H4 (cell line): ENCODE measurements at places on chromosomes 12 and 14.

DNA sequence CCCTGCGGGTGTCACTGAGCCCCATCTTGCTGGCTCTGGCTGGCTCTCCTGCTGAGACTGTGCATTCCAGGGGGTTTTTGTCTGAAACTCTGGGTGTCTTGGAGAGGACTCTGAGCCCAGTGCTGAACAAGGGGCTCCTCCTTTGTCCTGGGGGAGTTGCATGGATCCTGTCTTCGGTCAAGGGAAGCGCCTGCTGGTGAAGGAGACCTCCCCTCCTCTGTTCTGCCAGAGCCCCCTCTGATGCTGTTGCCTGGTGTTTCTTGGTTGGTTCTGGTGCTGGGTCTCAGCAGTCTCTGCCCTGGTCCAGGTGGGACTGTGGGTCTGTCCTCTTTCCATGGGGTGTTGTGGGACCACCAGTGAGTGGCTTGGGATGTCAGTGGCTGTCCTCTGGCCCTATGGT is 380.9 kb downstream of the TMEM121 start:
- DNase-seq, result no peak

DNA sequence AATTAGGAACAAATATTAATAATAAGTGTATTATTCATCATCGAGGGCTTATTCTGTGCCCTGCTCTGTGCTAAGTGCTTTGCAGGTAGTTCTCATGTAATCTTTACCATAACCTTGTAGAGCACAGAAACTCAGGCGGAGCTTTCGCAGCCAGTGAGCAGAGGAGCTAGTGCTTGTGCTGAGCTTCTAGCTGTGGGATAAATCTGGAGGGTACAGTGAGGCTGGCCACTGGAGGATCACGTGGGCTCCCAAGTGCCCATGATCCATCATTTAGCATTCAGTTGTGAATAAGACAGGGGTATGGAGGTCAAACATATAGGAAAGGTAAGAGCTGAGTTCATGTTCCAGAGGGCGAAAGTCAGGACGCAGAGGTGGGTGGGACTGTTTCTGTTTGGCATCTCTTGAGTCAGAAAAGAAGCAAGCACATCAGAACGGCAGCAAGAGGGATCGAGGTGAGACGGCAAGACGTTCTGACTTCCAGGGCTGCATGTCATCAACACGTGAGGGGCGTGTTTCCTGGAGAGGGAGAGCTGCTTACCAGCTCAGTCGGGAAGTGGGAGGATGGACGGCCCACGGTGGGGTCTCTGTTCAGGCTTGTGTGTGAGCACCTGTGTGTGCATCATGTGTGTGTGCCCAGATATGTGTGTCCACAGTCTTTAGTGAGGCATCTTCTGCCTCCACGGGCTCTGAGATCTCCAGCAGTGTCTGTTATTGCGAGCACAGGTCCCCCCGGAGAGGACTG is 16.8 kb upstream of the KRT80 start:
- no peak for DNase-seq

- DNase-seq, result no peak
Observed at GRCh38 chr12:113422886-113423669, 898 bp downstream of the SDSL start.

GRCh38 chr14:95248432-95248831 is 71.3 kb downstream of the CLMN start:
- no peak for DNase-seq

DNA sequence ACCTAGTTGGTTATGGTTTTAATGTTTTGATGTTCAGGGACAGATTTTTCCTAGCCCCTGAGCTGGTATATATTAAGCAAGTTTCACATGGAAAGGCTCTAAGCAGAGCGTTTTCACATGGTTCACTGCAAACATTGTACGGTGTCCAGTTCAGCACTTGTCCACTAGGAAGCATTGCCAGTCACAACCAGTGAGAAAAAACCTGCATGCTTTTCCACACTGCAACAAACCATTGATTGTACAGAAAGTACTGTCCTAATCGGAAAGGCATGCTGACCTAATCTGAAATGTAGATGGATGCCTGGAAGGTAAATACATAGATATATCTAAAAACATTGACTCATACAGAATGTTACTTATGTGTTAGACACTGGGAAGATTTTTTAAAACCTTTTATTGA is 25.0 kb upstream of the NPAS3 start:
- no peak for DNase-seq

DNA sequence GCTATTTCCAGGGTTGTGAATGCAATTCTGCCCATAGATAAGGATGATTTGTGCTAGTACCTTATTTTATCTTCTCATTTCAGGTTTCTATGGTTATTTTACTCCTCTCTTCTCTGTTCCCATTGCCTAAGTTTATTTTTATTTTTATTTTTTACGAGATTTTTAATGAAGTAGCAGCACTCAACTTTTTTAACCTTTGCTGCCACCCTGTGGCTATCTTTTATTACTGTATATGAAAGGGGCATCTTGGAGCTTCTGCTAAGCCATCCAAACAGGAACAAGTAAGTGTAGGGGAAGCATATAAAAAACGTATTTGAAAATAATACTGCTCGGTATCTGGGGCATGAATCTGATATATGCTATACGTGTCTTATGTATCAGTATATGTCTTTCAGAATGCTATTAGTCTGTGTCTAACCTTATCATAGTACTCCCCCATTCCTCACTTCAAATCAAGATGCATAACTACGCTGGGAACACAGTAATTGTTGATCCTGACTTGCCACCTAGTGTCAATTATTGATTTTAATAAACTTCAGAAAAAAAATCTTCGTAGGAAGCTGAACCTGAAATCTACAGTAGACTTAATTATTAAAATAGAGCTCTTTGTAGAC is 60.3 kb downstream of the KLRG1 start:
- peak; percentile 33 for DNase-seq

DNA sequence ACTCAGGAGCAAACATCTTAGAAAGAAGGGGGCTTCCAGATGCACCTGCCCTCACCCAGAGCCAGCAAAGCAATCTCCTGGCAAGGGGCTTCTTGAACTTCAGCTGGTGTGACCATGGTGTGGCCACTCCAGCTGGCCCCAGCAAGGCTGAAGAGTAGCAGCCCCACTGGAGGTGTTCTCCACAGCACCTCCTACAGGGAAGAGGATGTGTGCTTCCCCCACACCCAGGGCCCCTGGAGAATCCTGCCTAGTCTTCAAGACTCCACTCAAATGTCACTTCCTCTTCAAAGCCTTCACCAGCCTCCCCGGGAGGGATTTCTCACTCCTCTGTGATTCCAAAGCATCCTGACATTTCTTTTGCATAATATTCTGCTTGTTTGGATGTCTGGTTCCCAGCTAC is 8.5 kb downstream of the RAB15 start:
- DNase-seq, result no peak

GRCh38 chr12:4477129-4477528 is 31.5 kb upstream of the FGF6 start:
- no peak for DNase-seq

DNA sequence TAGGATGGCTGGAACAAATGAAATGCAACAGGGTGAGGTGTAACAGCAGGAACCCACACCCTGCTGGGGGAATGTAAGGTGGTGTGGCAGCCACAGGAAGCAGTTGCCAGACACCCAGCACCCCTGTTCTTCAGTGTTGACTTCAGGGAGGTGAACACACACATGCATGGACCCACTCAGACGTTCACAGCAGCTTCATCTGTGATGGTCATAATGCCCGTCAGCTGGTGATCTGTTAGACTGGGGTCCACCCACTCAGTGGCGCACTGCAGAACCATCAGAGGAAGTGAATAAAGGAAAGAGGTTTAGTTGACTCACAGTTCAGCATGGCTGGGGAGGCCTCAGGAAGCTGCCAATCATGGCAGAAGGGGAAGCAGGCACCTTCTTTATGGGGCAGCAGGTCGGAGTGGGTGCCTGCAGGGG is 22.7 kb upstream of the TEX22 start:
- DNase-seq, result no peak
